LHCN-M2 (cell line): ENCODE measurements at places on chromosomes 7 and 10. TPM values are rescaled to one million over a fixed set of nuclear protein-coding genes. Genes with fewer than 3 reads are reported as not detected.

The NPY4R gene
- not detected in 2 replicates for total RNA-seq

The GPR85 gene
- total RNA-seq: 8.5 and 9.1 TPM in 2 replicates

The PLAU gene
- total RNA-seq: 614 and 683 TPM in 2 replicates

The ZP3 gene
- total RNA-seq: 2.7 TPM in 1 of 2 replicates, not detected in the other

GRCh38 chr10:69576334-69577011 is 3.3 kb upstream of the NEUROG3 start:
- DNase-seq: no peak

GRCh38 chr10:48939790-48940325 is at the start of gene LRRC18:
TSS of gene LRRC18 (minus strand) at chr10:48939840. CDS start at chr10:48914155, 25,685 bp downstream.
- no peak for DNase-seq

DNA sequence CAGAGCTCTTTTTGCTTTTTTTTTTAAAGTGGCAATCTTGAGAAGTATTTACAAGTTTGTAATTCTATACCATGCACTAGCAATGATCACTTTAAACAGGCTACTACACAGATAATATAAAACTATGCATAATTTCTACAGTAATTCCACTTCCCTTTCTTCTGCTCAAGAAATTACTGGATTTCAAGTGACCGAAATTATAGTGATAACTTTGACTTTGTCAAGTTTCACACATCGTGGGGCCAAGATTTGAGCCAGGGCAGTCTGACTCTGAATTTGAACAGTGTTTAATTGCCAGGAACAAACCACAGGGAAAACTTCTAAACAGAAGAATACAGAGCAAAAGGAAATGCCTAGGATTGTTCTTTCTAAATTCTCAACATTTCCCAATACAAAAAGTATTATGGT is 288.3 kb upstream of the MKLN1 start:
- no peak for DNase-seq

DNA sequence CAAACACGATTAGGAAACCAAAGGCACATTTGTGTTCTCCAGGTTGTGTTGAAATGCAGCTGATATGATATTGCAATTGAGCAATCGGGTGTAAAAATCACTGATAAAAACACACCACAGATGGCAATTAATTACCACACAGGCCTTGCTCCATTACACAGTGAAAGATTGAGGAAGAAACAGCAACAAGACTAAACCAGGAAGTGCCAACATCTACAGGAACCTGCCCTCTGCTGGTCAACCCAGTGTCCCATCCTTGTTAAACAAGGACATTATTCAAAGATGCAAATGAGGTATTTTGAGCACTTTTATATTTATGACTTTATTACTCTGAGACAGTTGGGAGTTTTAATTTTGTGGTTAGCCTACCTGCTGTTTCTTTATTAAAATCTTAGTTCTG is 765.6 kb upstream of the GHITM start:
- DNase-seq: no peak
